Stimulated activated CD4-positive, alpha-beta T cell treated with anti-CD3 and anti-CD28 coated beads, Interleukin-4, amount 100 ng/mL, for 1 hour (primary cell): ENCODE measurements at places on chromosomes 11 and 22.

DNA sequence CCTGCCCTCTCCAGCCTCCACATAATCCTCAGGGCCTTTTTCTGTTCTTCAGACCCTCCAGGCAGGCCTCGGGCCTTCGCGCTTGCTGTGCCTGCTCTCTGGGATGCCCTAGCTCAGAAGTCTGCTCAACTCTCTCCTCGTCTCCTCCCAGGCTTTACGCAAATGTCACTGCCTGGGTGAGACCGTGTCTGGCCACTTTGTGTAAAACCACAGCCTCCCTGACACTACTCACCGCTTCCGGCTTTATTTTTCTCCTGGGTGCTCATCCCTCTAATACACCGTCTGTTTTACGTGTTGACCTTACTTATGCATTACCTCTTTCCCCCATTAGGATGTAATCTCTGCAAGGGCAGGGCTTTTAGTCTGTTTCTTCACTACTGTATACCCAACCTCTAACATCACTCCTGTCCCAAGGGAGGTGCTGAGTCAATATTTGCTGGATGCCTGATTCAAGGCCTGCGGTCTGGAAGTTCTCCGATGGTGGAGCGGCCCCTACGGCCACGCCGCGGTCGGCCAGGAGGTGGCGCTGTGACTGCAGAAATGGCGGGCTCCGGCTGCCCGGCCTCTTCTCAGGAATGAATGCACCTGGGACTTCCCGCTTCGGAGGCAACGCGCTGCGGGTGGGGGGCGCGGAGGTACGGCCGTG lies 58.2 kb upstream of the THY1 start:
- peak; percentile 71 for DNase-seq

- DNase-seq, result peak; percentile 41
Observed at GRCh38 chr11:61507962-61508861, at the start of gene LRRC10B. TSS of gene LRRC10B (plus strand) at chr11:61508749. CDS start at chr11:61508999, 250 bp downstream.

DNA sequence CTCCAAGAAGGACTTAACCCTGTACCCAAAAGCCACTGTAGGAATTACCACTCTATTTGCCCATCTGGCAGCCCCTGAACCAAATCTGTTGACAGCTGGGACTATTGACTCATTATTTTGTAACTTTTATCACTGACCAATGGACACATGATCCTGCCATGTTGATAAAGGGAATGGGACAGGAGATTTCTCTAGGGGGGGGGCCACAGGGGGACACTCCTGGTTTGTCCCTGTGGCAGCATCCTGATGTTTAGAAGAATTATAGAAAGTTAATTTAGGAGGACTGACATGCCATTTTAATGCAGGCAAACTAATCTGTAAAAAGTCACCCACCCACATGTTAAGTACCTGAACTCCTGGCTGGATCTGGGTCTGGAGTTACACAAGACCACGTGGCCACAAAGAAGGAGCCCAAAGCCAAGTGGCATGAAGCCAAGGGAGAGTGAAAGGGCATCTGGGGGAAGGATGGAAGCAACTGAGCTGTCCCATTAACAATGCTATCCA lies 558.1 kb downstream of the ETS1 start:
- no peak for DNase-seq

GRCh38 chr11:65355013-65355775 lies 643 bp downstream of the TIGD3 start:
- peak; percentile 55 for DNase-seq

GRCh38 chr11:72859126-72859525 lies 44.9 kb downstream of the ATG16L2 start:
- DNase-seq, result no peak

DNA sequence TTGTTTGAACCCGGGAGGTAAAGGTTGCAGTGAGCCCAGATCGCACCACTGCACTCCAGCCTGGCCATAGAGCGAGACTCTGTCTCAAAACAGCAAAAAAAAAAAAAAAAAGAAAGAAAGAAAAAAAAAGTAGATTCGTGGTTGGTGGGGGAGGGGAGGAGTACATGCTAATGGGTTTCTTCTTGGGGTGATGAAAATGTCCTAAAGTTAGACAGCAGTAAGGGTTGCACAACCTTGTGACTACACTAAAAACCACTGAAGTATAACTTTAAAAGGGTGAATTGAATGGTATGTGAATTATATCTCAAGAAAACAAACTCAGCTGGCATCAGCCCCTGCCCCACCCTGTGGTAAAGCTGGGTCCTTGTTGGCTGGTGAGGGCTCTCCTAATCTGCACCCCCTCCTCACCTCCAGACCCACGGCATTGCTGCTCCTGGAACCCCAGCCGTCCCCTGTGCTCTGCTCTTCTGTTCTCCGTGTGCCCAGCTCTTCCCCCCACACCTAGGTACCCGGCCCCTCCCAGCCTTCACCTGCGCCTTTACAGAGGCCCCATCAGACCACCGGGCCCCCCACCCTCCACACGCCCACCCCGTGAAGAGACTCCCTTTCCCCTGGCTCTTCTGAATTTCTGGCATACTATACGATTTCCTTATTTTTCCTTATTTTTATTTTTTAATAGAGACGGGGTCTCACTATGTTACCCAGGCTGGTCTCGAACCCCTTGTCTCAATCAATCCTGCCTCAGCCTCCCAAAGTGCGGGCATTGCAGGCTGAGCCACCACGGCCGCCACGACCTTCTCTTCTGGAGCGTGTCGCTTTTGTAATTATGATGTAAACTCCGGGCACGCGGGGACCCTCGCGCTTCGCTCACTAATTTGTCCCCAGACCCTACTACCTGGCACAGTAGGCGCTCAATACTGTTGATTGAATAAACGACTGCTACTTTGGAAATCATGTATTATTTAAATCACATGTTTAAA lies 924 bp upstream of the FADD start:
- no peak for DNase-seq

GRCh38 chr11:11430431-11430830 lies 77.4 kb upstream of the CSNK2A3 start:
- no peak for DNase-seq

DNA sequence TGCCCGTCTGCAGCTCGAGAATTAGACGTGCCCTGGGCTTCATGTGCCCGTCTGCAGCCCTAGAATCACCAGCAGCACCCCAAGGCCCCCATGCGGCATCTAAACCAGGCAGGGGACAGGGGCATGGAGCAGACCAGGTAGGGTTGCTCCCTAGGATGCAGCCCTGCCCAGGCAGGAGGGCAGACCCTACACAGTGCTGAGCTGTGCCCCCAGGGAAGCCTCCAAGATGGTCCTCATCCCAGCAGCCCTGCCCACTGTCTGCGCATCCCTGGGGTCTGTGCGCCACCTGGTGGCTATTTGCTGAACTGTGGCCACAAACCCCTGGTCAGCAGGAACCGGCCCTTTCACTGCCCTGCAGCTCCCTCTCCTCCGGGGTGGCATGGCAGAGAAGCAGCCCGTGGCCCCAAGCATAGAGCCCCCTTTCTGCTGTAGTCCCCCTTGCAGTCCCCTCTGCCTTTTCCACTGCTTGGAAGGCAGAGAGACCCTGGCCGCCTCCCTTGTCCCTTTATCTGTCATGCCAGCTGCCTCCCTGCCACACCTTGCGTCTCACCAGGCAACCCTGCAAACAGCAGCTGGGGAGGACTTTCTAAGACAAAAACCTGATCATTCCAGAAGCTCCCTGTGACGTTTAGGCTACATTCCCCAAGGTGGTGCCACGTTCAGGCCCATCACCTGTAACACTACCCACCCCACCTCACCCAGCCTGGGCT lies 86.6 kb downstream of the KCNQ1 start:
- peak; percentile 69 for DNase-seq

DNA sequence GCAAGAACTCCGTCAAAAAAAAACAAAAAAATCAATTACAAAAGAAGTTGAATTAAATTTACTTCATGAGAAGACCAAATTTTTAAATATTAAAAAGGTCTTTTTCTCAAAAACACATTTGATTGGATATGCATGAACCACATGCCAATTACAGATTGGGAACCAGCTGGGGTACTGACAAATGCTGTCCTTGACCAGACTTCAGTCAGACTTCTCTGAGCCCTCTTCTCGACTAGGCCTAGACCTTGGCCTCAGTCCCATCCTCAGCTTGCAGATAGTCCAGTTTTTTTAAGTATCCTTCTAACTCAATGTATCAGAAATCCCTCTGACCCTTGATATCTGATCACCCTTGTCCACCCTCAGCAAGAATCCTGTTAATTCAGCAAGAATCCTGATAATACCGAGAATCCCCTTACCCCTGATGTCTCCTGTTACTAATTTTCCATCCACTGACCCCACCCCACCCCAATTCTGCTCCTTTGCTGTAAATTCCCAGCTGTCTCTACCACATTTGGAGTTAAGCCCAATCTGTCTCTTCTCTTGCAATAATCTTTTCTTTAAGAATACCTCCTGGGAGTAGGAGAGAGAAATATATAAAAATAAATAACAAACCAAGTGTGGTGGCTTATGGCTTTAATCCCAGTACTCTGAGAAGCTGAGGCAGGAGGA lies 30.9 kb downstream of the OR4D9 start:
- no peak for DNase-seq

GRCh38 chr11:36053281-36053680 lies 109.4 kb downstream of the LDLRAD3 start:
- DNase-seq, result no peak

DNA sequence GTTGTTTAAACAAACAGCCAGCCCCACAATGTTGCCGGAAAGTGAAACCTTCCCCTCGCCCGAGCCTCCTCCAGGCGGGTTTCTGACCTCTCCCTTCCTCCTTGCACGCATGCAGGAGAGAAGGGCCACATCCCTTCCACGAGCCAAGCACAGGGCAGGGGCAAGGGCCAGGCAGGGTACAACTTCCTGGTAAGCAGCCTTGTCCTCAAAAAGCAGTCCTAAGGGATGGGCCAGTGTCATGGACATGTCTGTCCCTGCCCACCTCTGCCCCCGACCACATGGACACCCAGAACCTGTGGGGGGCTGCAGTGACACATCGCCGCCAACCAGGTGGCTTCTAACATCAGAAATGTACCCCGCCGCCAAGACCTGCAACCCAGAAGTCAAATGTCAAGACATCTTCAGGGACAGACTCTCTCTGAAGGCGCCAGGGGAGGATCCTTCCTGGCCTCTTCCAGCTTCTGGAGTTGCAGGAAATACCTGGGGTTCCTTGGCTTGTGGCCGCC lies 145.3 kb downstream of the CRYBB2 start:
- DNase-seq, result no peak

- peak; percentile 6 for DNase-seq
Observed at GRCh38 chr22:25563761-25564319, 635 bp upstream of the GRK3 start.

DNA sequence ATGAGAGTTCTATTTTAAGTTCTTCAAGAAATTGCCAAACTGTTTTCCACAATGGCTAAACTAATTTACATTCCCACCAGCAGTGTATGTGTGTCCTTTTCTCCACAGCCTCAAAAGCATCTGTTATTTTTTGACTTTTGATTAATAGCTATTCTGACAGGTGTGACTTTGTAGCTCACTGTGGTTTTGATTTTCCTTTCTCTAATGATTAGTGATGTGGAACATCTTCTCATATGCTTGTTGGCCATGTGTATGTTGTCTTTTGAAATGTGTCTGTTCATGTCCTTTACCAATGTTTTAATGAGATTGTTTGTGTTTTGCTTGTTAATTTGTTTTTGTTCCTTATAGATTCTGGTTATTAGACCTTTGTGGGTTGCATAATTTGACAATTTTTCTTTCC lies 18.0 kb upstream of the RAB38 start:
- DNase-seq, result no peak

- no peak for DNase-seq
Observed at GRCh38 chr11:128942817-128943427, at the start of gene TP53AIP1. TSS of gene TP53AIP1 (minus strand) at chr11:128942871. CDS start at chr11:128937818, 5,053 bp downstream.

DNA sequence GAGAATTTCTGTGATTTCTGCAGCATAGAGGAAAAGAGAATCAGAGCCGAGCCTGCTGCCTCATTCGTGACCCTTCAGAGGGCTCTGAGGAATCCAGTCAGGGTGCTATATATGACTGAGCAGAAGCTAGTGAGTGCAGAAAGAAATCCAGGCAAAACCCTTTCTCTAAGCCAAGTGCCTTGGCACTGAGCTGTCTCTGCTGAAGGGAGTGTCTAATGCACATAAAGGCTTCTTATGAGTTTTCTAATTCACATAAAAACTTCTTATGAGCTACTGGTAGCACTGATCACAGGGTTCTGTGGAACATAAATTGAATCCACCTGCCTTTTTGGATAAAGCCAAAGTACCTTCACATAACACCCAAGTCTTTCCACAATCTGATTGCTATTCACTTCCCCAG lies 785.7 kb upstream of the CCDC90B start:
- no peak for DNase-seq

- DNase-seq, result no peak
Observed at GRCh38 chr22:42912059-42912458, 55.0 kb upstream of the ARFGAP3 start.

- no peak for DNase-seq
Observed at GRCh38 chr11:61359516-61359915, 2.2 kb downstream of the CYB561A3 start.

DNA sequence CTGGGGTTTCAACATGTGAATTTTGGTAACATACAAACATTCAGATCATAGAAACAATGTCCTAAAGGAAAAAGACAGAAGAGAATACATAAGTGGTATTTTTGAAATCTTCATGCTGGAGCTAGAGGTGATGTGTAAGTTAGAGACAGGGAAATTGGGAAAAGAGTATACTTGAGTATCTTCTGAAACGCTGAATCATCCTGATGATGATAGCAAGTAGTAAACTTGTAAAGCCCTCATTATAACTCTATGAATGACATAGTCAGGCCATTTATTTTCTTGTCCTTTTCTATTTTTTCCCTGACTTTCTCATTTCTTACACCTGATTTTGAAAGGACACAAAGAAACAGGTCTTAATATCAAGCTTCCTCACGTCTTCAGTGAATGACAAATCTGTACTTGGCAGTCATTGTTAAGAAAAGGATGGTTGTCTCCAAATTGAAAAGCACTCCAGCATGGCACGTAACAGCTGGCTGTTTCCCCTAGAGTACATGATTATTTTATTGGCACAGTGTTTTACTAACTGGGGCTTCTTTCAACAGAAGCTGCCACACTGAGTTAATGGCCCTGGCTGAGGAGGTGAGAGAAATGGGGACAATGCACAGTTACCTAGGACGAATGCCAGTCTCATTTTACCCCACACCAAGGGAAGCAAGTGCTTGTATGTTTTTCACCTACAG lies 140.7 kb upstream of the CTSC start:
- no peak for DNase-seq

GRCh38 chr22:44620841-44621257 lies 81.2 kb upstream of the PRR5 start:
- no peak for DNase-seq

DNA sequence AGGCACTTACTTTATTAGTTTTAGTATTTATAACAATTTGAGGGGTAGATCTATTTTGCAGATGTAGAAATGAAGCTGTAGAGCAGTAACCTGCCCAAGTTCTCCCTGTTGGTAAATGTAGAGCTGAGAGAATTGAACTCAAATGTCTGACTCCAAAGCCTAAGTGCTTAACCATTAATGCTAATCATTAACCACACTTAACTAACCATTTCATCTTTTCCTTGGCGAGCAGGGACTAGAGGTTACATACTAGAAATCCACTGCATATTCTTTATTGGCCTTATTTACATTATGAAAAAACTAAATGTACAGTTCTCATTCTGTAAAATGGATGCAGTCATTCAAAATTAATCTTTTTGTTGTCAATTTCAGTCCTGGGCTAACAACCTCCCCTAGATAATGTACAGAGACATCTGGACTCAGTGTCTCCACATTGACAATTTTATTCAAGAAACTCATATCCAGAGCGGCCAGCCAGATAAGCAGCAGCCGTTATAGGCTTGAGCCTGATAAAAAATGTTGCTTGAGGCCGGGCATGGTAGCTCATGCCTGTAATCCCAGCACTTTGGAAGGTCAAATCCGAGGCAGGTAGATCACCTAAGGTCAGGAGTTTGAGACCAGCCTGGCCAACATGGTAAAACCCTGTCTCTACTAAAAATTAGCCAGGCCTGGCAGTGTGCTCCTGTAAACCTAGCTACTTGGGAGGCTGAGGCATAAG lies 76.7 kb upstream of the PICALM start:
- no peak for DNase-seq

- no peak for DNase-seq
Observed at GRCh38 chr11:34948696-34949095, 32.3 kb downstream of the PDHX start.
